CD4-positive, alpha-beta T cell treated with Interleukin-4 for 1 hour (primary cell): ENCODE measurements at places on chromosomes 5 and 9.

DNA sequence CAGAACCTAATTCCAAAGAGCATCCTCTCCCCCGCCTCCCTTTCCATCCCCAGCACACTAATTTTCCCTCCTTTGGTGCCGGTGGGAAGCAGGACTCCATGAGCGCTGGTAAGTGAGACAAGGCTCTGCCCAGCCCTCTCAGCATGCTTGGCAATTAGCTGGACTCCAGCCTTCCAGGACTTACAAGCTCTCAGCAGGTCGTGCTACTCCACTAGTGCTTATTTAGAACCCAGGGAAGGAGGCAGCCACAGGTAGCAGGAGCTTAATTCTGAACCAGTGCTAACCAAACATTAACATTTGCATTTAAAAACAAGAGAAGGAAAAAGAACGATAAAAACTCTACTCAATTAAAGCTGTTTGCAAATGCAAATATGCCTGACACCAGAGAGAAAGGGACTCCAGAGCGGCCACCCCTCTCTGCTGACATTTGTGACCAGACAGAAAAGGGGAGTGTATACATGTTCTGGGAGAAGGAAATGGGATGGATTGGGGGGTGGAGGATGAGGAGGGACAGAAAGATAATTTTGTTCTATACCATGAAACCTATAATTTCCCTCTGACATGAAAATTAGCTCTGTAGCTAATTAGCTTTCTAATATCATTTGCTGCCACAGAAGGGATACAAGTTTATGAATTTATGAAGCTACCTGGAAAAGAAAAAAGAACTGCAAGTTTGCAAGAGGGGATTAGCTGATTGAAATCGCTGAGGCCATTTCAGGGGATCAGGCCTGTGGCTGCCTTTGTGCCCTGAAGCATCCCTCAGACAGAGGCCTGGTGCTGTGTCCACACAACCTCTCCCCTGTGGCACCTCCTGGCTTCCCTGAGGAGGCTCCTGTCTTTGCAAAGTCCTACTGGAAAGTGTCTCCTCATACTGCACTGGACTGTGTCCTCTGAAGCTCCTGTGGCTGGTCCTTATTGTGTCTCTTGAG, 266.3 kb downstream of the SEC61B start:
- DNase-seq = no peak

DNA sequence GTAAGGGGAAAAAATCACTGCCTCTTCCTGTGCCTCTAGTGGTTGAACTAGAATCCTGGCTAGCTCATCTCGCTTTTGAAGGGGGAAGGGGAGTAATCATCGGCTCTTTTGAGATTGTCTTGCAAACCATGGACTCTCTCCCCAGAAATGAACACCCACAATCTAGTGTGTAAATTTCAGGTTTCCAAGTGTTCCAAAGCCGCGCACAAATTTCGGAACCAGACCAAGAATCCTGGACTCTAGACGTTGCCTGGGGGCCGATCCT, 4.9 kb upstream of the FOXE1 start:
- no peak for DNase-seq

DNA sequence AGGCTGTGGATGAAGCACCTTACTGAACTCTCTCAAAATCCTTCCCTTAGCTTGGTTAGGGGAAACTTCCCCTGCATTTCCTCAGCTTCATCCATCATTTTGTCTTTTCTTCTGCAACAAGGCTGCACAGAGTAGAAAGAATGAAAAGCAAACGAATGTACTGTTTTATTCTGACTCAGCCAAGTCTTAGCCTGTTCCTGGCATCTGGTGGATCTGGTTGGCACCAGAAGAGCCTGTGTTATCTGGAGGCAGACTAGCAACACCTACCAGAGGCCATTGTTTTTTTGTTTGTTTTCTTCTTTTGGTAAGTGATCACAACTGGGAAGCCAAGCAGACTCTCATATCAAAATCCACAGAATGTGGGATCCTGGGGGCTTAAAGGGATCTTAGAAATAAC, 200.7 kb downstream of the FANCC start:
- DNase-seq = no peak

GRCh38 chr9:107667231-107668070, 177.9 kb upstream of the KLF4 start:
- no peak for DNase-seq

GRCh38 chr9:99433555-99433954, 211.5 kb downstream of the SEC61B start:
- peak; percentile 77 for DNase-seq

DNA sequence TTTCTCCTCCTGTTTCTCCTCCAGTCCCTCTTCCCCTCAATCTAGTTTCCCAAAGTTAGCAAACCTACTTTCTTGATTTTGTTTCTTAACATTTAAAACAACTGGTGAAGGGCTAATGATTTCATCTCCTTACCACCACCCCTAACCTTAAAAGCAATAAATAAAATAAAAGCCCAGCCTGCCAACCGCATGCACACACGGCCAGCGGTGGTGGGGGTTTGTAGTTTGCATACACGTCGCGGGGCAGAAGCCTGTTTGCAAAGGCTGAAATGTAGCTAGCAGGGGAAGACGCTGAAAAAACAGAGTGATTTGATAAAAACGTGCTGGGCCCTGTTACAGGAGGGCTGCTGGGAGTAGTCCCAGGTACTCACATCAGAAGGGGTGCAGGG, 1.9 kb upstream of the DMRT2 start:
- no peak for DNase-seq

DNA sequence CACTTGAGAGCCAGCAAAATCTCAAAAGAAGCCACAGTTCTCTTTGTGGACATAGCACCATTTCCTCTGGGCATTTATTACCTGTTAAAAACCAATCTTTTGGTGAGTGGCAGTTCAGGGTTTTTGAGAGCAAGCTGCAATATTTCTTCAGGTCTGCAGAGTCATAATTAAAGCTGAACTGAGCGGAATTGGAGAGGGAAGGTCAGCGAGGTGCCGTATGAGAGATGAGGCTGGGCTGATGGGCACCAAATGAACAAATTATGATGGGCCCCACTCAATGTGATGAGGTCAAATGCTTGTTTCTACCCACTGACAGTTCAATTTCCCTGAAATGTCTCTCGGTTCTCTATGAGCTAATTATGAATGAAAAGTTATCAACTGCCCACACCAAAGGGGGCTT, 231.9 kb downstream of the AP3B1 start:
- DNase-seq = no peak

GRCh38 chr5:180720486-180720885, 19.4 kb downstream of the OR2Y1 start:
- peak; percentile 1 for DNase-seq

GRCh38 chr9:83299571-83299970, 236.6 kb upstream of the RASEF start:
- no peak for DNase-seq

DNA sequence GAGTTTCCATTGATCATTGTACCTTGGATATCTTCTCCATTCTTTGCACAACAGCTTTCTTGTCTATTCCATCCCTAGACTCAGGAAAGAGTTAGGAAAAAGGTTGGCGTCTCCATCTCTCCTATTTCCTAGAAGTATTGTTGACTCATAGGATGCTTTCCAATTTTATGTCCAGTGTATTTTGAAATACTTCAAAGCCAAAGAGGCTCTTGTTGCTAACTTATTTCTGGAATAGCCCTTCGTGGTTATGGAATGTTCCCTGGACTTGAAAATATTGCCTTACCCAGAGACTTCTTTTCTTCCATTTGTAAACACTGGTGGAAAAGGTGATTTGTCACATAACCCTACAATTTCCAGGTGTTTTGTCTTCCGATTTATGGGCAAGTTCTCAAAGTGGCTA, 402.3 kb upstream of the ZNF608 start:
- DNase-seq = no peak

GRCh38 chr5:111337688-111338087, 113.5 kb downstream of the CAMK4 start:
- DNase-seq = no peak

DNA sequence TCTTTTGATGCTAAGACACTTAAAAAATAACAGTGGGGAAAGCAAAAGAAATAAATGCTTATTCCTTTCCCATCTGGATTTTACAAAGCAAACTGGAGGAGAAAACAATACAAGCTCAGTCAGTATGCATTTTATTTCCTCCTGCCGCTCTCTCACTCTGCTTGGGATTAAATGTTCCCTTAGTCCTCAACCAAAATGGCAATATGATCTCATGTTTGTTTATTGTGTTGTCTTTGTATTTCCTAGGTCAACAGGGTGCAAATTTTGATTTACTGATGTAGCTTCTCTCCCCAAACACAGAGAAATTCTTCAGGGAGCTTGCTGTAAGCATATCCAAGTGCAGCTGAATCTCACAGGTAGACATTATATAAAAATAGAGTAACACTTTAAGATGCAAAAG, 92.1 kb upstream of the ERBIN start:
- no peak for DNase-seq

DNA sequence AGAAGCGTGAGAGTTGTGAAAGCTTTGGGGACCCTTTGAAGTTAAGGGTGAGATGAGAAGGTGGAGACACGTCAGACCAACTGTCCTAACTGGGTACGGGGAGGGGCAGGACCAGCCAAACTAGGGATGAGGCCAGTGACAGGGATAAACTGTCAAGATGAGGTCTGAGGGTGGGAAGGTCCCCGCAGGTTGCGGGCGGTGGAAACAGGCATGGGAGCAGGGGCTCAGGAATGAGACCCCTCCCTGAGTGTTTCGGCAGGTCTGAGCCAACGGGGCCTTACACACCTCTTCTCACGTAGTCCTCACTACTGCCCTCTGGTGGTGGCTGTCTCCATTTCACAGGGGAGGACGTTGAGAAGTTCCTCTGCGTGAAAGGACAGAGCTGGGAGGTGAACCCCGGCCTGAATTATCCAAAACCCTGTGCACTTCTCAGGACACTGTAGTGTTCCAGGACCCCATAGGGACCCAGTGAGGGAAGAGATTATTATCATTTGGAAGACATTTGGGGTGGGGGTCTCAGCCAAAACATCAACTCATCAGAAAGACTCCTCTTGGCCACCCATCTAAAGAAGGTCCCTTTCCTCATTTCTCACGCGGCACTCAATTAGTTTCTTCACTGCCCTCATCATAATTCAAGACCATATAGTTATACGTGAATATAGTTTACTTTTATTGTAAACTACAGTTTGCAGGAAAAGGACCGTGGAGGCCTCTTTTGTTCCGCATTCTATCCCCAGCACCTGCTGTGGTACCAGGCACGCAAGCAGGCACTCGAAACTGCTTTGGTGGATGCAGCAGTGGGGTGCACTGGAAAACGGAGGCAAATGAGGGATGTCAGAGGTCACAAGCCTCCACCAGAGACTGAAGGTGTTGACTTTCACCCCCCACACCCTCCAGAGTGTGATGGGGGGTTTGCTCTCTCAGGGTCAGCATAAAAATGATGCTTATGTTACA, 21.7 kb upstream of the NANS start:
- peak; percentile 88 for DNase-seq

- DNase-seq = no peak
Measured at GRCh38 chr9:16328349-16328748, 542.1 kb downstream of the BNC2 start.

DNA sequence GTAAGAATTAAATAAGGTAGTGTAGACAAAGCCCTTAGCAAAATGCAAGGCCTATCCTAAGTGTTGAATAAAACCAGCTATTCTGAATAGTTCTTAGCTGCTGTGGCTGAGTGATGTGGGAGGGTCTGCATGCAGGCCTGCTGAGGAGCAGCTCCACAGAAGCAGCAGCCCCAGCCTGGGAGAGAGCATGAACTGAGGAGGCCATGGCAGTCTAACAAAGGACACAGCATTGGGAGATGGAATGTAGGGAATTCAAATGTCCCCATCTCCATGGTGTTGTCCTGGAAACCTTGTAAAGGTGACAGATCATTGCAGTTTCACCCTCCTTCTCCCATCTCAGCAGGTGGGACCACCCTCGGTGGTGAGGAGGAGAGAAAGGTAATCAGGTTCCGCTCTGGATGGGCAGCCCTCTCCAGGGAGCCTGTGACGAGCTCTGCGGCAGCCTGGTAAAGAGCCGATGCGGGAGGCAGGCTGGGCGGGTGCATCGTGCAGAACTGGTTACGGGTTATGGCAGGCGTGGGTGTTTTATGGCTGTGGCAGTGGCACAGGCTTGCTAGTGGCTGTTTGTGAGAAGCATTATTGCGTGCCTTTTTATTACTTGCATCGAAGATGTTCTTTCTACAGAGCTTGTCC, 199.9 kb upstream of the GLRA1 start:
- DNase-seq = no peak

DNA sequence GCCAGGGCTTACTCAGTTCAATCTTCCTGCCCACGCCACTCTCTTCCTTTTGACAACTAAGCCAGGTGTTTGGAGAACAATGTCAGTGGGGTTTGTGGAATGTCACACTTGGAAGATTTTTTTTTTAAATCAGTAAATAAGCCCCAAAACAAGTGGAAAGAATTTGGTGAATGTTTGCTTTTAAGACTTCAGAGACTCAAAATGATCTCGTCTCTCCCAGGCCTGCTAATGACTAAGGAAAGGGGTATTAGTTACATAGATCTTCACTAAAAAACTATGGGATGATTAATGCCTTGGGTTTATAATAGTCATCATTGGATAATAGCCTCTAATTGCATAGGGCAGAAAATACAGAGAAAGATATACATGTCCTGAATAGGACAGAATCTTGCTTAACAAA, 166.4 kb downstream of the DMRT2 start:
- DNase-seq = no peak

- DNase-seq = no peak
Measured at GRCh38 chr5:150498501-150498900, 9.4 kb upstream of the NDST1 start.

DNA sequence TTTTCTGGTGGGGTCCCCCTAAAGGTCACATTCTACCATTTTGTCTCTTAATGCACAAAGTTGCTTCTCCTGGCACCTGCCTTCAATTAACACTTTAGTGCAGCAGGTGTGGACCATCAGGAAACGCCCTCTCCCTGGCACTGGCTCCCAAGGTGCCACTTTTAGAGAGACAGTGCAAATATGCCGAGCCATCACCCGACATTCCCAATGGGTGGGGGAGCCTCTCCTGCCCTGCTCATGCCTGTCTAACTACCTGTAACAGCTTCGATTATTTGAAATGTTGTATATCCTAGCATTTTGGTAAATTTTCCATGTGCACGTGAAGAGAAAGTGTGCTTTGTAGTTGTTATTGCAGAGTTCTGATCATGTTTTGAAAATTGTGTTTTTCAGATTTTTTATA, 13.2 kb upstream of the LRRC14B start:
- DNase-seq = no peak

- DNase-seq = no peak
Measured at GRCh38 chr9:136211006-136211405, 6.1 kb upstream of the LHX3 start.

DNA sequence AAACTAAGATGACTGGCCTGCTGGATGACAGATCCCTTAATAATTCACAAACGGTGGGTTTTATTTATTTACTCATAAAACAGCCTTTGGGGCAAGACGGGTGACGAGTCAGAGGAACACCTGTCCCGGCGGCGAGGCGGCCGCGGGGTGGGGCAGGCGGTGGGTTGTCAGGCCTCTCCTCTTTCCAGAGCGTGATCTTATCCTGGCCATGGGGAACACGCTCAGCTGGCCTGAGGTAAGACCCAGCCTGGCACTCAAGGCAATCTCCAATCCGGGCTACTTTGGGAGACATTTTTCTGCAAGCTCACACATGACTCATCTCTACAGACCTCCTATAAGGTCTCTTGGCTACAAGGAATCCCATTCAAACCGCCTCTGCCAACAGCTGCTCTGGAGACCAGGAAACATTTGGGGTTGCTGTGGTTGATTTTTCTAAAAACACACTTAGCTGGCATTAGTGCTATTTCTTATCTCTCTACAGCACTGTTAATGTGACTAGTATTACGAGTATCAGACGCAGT, 6.3 kb downstream of the RAPGEF1 start:
- peak; percentile 69 for DNase-seq
